CD4-positive, alpha-beta T cell (primary cell): ENCODE measurements at places on chromosomes 3 and 15. TPM values are rescaled to one million over a fixed set of nuclear protein-coding genes. Genes with fewer than 3 reads are reported as not detected.

DNA sequence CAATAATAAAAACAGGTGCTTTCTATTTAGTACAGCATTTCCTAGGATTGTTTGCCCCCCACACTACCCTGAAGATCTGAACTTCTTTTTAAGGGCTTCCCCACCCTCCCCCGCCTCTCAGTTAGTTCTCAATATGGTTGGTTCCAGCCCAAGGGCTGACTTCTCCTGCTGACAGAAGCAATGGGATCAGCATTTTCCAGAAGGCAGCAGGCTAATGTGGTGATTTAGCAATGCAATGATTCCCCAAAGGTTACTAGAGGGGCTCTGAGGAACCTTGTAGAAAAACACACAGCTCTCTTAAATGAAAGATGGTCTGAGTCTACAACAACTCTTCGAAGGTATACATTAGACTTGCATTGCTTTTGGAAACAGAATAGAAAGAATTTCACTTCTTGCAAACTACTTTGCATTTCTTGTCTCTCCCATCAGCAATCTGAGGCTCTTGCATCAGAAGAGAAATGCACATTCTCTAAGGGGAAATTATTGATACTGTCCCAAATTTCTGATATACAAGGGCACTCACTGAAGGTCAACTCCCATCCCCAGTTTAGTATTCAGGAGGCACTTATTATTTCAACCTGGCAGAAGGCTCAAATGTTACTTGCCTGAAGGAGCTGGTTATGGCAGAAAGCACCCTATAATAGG is 30.3 kb downstream of the FGF12 start:
- H3K36me3 ChIP-seq, result no peaks in the 10 kb centered on the region
- no peak for DNase-seq
- no peaks in the 10 kb centered on the region for H3K27me3 ChIP-seq

ANKUB1 gene
- total RNA-seq, result not detected

DNA sequence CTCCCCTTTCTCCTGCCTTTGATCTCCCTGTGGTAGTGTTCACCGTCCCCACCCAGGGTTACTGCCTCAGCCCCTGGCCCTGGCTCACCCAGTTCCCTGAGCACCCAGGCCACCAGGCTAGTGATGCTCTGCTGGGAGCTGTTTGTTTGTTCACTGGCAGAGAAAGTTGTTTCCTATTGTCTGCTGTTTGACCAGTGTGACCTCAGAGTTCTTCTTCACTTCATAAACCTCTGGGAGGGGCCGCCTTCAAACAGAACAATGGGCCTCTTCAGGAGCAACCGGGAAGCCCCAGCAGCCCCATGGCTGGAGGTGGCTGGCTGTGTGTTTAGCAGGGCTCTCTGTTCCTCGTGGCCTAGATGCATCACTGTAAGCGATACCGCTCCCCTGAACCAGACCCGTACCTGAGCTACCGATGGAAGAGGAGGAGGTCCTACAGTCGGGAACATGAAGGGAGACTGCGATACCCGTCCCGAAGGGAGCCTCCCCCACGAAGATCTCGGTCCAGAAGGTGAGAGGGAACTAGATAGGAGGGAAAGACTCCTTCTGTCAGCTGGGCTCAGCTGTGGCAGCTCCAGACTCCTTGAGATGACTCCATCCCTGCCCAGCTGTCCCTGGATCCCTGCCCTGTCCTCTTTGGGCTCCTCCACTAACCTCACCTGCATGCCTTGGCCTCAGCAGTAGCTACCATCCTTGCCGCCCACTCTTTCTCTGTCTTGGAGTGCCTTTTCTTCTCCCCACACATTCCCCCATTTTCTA is 3.4 kb downstream of the CLK3 start:
- H3K27ac ChIP-seq, result no peak overlapping the region
- H3K27me3 ChIP-seq, result no peaks in the 10 kb centered on the region

DNA sequence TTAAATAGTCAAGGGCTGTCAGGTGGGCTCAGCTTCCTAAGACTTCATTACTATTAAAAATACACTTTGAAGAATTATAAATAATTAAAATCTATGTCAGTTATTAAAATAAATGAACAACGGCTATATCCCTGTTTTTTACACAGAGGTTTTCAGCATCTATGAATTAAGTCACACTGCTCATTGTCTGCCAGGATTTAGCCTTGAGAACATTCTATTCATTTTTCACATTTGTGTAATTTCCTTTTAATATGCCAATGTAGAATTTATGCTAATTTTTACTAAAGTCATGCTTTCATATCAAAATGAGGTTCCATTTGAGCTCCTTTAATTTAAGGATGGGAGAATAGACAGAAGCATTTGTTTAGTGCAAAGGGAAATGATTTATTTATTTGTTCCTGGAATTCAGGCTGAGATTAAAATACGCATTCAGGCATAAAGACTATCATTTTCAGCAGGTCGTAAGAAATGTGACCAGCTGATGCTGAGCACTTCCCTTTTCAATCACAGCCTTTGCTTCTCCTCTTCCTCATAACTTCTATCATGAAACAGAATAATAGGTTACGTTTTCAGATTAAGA is 345.1 kb downstream of the MFSD1 start:
- H3K4me1 ChIP-seq, result no peaks in the 10 kb centered on the region
- no peak overlapping the region for H3K4me3 ChIP-seq
- no peaks in the 10 kb centered on the region for H3K27me3 ChIP-seq
- no peaks in the 10 kb centered on the region for H3K36me3 ChIP-seq
- H3K27ac ChIP-seq, result no peak overlapping the region

- no peaks in the 10 kb centered on the region for H3K4me1 ChIP-seq
- no peak overlapping the region for H3K27ac ChIP-seq
- no peaks in the 10 kb centered on the region for H3K36me3 ChIP-seq
These were observed 300.0 kb downstream of the IGSF11 start for GRCh38 chr3:118734664-118735063.
